Activated naive CD4-positive, alpha-beta T cell treated with anti-CD3 and anti-CD28 coated beads, Interleukin-2, amount 50 U/mL, for 72 hours (primary cell): ENCODE measurements at places on chromosomes 2 and 18.

DNA sequence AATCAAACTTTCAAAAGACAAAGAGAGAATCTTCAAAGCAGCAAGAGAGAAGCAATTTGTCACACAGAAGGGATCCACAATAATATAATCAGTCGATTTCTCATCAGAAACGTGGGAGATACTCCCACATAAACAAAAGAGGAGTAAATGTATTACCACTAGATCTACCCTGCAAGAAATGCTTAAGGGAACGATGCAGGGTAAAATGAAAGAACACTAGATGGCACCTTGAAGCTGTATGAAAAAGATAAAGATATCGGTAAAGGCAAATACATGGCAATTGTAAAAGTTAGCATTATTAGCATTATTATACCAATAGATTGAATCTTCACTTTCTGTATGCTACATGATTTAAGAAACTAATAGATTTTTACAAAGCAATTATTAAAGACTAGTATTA lies 677.0 kb downstream of the SUCLG1 start:
- no peak for DNase-seq

DNA sequence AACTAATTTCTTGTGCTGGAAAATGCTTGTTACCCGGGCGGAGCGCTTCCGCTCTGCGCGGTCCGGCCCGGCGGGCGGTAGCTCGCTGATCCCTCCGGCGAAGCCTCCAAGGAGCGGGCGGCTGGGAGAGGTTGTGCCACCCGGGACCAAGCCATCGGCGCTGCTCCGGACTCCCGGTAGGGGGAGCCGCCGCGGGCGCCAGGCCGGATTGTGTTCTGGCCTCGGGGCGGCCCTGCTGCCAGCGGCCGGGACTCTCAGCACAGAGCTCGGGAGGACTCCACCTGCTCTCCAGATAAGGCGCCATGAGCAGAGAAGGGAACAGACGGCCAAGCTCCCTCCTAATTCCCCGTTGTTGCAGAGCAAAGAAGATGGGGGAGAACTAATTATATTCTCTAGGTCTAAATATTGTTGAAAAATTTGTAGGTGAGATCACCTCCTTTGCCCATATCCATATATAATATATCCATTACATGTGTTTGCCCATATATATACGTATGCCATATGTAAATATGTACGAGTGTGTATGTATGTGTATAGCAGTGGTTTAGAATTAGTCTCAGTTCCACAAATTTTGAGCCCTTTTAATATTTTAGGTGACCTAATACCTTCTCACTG lies 13.8 kb upstream of the SATB2 start:
- DNase-seq, result peak; percentile 65

- DNase-seq, result no peak
Measured at GRCh38 chr2:215466097-215466909, 30.4 kb upstream of the FN1 start.

- DNase-seq, result no peak
Measured at GRCh38 chr18:32301361-32301760, 111.5 kb downstream of the MEP1B start.

- DNase-seq, result no peak
Measured at GRCh38 chr2:223537115-223537514, 65.0 kb downstream of the SCG2 start.

DNA sequence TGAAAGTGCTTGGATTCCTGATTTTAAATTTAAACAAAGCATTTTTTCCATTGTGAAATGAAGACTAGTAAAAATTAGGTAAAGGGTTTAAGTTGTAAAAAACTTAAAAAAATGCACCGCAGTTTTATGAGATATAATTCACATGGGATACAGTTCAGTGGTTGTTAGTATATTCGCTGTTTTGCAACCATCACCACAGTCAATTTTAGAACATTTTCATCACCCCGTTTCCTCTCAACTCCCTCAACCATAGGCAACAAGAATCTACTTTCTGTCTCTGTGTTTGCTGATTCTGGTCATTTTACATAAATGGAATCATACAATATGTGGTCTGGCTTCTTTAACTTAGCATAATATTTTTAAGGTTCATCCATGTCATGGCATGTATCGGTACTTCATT lies 4.0 kb downstream of the DGKD start:
- no peak for DNase-seq

GRCh38 chr2:215659650-215660049 lies 223.8 kb upstream of the FN1 start:
- DNase-seq, result no peak
